Stimulated activated CD8-positive, alpha-beta memory T cell treated with anti-CD3 and anti-CD28 coated beads, Interleukin-4, amount 100 ng/mL, for 1 hour (primary cell): ENCODE measurements at places on chromosomes 3 and 15.

GRCh38 chr3:139443186-139443585 is 33.1 kb downstream of the RBP2 start:
- no peak for DNase-seq

- DNase-seq, result no peak
These were observed 183.5 kb downstream of the TBL1XR1 start for GRCh38 chr3:177013681-177014280.

DNA sequence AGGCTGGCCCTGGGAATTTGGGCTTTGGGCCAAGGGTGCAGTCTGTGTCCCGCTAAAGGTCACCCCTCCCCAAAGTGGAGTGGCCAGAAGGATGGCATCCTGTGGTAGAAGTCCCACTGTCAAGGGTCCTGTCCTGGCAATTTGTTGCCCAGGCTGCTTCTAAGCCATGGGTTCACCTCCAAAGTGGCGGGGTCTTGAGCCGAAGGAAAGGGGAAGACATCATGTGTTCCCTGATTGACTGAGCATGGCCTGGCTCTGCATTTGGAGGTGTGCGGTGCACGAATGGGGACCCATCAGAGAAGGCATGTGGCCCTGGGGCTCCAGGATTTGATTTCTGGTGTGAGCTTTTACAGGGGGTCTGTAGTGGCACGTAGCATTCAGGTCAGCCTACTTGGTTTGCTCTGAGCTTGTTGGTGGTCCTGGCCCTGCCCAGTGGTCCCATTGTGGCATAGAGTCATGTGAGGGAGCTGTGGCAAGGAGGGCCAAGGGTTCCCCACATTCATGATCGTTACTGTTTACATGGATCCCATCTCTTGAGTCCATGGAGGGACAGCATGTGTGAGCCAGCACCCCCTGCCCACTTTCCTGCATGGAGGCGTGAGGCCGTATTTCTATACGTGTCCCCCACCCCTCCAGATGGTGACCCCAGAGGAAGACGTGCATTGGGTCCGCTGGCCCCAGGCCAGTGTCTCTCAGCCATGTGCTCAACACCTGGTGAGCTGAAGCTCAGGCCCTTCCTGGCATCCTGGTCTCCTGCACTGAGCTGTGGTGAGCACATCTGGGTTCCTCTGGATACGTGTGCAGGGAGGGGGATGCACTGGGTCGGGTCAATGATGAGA is 225.1 kb downstream of the SNRPN start:
- DNase-seq, result no peak

DNA sequence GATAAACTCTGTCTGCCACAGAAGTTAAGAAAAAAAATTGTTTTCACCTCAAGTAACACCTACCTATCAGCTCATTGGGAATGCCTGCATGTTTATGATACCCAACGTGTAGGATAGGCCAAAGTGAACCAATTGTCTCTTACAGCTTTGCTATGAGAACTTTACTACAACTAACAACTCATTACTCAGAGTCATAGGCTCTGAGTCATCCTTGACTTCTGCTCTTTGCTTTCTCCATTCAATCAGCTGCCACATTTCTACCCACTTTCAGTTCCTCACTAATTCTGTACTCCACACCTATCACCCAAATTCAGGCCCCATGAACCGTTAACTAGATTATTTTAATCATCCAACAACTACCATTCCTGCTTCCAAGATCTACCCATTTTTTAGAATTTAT is 843.9 kb downstream of the TUSC7 start:
- DNase-seq, result no peak

- no peak for DNase-seq
These were observed 311.5 kb upstream of the DCBLD2 start for GRCh38 chr3:99212969-99213368.

DNA sequence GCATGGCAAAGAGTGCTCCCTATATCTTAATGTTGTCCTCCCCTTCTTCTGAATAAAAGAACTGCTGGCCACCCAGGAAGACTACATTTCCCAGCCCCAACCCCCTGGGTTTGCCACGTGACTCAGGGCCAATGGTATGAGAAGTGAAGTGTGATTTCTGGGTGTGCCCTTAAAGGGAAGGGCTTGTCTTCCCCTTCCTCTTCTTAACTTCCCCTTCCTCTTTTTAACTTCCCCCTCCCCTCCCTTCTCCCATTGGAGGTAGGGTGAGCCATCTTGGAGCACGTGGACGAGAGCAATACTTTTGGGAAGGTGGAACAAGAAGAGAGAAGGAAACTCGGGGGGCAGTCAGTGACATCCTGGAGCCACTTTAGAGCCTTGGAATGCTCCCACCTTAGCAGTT is 6.8 kb upstream of the KBTBD12 start:
- DNase-seq, result no peak

DNA sequence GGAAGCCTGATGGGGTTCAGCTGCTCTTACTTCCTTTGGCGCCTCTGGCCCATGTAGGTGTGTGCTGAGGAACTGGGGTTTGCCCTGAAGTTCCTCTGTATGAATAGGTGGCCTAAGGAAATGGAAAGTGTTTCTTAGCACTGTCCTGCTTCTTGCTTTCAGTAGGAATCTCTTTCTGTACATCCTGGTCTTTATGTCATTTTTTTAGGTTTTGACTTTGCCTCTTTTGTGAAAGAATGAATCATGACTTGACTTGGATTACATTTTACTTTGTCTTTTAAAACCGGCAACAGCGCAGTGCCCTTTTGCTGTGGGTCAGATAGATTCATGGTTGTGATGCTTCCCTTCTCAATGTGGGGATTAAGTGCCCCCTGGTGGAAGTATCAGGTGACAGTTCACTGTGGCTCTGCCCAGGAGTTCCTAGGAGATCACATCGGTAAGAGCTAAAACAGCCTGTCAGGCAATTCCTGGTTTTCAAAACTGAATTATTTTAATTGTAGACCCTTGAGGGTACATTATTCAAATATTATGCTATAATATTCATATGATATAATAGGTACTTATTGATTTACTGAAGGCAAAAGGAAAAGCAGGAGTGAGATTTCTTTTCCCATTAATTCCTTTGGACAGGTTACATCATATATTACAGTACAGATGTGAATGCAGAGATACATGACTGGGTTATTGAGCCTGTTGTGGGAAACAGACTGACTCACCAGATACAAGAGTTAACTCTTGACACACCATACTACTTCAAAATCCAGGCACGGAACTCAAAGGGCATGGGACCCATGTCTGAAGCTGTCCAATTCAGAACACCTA is 95.4 kb downstream of the HCN4 start:
- DNase-seq, result no peak

GRCh38 chr15:74451861-74452835 is 8.8 kb downstream of the UBL7 start:
- no peak for DNase-seq

- no peak for DNase-seq
These were observed 31.8 kb upstream of the CTSH start for GRCh38 chr15:78976691-78977090.

DNA sequence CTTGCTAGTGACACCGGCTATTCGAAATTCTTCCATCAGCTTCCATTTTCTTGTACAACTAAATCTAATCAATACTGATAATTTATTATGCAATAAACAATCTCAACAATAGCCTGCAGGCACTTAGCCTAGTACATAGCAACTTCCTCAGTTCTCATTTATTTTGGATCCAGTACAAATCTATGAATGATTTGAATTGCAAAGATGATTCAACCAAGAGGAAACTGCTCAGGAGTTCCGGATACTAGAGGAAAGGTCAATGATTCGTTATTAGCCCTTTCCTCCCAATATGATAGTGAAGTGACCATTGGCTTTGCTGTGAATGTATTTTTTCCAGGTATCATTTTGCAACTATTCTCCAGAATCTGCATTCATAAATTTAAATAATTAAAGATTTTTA is 827.0 kb downstream of the CADM2 start:
- no peak for DNase-seq

GRCh38 chr15:63887630-63888029 is 53.9 kb upstream of the HERC1 start:
- no peak for DNase-seq

GRCh38 chr3:160498202-160498601 is 48.6 kb upstream of the TRIM59 start:
- no peak for DNase-seq

DNA sequence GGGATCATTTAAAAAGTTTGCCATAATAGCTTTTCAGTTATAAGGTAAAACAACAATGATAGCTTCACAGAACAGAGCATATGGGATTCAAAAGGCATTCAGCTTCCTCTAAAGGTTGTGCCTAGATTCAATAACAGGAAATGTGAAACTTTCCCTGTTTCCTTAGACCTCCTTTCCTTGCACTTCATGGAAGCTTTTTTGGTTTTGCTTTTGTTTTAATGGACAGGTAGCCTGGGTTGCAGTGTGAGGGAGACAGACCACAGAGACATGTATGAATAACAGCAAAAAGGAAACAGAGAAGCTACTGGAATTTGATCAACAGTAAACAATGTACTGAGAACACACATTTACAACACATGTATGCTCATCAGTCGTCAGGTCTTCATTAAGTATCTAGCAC is 2.3 kb upstream of the TNFAIP8L3 start:
- no peak for DNase-seq

DNA sequence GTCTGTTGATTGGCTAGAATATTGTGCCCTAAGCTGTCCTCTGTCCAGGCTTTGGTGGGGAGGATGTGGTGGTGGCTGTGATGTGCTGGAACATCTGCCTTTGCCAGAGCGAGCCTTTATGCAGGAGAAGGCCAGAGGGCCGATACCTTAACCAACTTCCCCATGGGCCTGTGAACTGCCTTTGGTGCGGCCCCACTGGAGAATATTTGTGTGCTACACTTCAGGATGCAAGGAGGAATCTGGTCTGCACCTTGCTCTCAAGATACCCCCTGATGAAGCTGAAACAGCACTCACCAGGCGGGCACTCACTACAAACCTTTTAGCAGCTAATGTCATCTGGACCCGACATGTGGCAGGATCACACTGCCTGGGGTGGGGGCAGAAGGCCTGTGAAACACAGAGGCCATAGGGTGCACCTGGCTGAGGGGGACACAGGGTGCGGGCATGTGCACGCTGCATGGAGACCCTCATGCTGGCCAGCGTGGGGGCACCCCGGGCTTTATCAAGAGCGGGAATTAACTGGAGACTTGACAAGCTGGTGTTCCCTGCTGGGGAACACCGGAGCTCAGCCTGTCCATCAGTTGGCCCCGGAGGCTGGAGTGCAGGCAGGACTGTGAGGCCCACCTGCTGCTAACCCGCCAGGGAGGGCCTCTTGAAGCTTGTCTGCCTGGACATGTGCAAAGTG is 16.4 kb downstream of the PRR23E start:
- no peak for DNase-seq
